ENCODE measurements at places on chromosomes 1 and 21. TPM values are rescaled to one million over a fixed set of nuclear protein-coding genes. Genes with fewer than 3 reads are reported as not detected.
A peak's percentile ranks its signal among the peaks of the same experiment; 100 is the strongest.

DNA sequence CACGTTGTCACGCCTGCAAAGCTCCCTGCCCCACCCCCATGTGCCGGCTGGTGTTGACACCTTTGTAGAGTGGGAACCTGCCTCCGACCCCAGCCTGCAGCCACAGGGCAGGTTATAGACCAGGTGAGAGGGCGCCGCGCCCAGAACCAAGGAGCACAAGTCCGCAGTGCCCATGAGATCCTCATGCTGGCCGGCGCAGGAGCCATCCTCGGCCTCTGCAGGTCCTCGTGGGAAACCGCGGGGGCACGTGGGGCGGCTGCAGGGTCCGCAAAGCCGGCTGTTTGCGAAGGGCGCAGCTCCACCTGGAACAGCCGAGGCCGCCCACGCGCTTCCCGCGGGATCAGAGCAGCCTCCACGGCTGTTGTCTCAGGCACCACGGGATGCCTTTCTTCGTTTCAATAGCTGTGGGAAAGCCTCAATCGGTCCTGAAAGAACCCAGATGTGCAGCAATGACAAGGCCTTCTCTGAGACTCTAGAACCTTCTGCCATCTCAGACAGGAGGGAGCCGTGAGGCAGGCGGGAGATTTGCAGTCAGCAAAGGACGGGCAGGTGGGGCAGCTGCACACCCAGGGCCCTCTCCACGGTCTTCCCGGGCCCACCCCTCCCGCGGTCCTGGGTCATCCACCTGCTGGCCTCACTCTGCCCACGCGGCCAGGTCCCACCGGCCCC is 29.9 kb downstream of the POFUT2 start:
- DNase-seq: no peak

- no peak for DNase-seq
Observed at GRCh38 chr1:246428542-246429308, 78.4 kb downstream of the SMYD3 start.

- no peak for DNase-seq
Observed at GRCh38 chr1:154517661-154518060, 15.4 kb upstream of the SHE start.

DNA sequence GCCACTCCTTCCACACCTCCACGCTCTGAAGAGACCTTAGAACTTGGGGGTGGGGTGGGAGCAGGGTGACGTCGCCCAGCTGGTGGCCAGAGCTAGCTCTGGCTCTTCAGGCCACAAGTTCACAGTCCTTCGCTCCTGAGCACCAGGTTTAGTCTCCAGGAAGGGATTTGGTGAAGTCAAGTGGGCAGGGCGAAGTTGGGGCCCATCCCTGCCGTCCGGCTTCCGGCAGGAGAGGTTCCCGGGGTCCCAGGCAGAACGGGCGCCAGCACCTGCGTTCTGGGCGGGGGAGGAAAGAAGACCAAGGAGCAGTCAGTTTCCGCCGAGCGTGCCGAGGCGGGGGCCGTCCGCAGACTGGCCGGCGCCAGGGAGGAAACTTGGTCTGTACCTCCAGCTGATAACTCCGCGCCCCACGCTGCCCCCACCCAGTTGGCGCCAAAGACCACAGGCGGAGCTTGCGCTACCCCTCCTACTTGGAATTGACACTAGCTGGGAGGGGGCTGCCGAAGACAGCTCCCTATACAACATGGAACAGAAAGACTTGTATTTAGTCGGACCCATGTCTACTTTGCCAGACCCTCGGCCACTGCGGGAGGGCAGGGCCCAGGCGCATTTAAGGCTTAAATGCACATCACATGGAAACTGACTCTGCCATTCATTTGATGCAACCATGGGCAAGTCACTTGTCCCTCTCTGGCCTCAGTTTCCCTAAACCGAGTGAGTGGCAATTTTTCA is 995 bp downstream of the ID3 start:
- no peak for DNase-seq

DNA sequence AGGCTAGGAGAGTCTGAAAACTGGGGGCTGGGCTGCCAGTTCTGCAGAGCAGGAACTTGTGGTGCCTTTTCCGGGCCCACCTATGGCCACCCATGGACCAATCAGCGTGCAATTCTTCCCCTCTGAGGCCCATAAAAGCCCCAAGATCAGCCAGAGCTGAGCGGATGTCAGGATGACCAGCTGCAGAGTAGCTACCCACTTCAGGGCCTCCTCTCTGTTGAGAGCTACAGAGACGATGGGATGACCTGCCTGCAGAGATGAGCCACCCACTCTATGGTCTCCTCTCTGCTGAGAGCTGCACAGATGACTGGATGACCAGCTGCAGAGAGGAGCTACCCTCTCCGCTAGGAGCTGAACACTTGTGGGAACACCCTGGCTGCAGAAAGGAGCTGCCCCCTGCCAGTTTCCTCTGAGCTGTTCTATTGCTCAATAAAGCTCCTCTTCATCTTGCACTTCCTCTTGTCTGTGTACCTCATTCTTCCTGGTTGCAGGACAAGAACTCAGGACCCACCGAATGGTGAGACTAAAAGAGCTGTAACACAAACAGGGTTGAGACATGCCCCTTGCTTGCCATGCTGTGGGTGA is 12.8 kb upstream of the AADACL4 start:
- no peak for DNase-seq

Gene SFN
- 1.2 TPM for total RNA-seq

Gene RGS8
- total RNA-seq: not detected

- DNase-seq: peak; percentile 31
Observed at GRCh38 chr1:200520735-200521134, 99.8 kb downstream of the KIF14 start.

Gene PRELP
- not detected for total RNA-seq

GRCh38 chr1:45846931-45847330 is 43.5 kb downstream of the MAST2 start:
- DNase-seq: no peak

DNA sequence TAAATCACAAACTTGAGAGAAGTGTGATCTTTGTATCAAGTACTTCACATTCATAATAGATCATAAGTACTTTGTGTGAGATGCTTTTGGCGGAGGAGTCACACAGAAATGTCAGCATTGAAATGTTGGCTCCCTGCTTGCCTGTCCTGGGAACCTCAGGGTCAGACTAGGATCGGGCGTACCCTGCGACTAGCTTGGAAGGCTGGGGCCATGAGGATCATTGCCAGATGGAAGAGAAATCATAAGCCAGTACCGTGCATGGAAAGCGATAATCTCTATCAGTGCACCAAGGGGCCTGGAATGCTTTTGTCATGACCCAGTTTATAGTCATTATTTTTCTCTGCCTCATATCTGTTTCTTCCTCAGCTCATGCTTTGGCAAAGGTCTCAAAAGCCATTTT is 35.5 kb downstream of the MTR start:
- no peak for DNase-seq

DNA sequence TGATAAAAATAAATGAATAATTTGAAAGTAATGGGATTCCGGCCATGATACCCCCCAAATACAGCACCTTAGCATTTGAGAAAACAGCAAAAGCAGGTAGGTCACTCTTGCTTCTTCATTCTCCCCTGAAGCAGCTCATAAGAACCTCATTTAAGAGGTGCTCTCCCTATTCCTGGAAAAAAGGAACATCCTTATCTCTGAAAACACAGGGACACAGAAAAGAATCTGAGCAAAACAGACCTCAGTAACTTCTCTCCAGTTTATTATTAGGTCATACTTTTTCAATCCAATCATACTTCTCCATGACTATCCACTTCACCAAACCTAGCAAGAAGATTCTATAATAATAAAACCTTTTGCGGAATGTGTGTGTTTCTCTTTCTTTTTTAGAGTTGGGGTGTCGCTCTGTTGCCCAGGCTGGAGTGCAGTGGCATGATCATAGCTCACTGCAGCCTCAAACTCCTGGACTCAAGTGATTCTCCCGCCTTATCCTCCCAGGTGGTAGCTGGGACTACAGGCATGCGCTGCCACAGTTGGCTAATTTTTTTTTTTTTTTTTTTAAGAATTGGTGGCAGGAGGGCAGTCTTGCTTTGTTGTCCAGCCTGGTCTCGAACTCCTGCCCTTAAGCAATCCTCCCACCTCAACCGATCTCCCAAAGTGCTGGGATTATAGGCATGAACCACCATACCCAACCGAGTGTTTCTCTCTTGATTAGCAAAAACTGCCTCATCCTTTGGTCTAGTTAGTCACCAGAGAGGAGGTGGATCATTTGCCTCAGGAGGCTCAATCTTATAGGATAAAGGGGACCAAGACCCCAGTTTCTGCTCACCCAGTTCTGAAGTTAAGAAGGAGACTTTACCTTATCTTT is 10.6 kb upstream of the TRIM33 start:
- DNase-seq: no peak

- no peak for DNase-seq
Observed at GRCh38 chr1:108117945-108118902, 81.9 kb downstream of the SLC25A24 start.

DNA sequence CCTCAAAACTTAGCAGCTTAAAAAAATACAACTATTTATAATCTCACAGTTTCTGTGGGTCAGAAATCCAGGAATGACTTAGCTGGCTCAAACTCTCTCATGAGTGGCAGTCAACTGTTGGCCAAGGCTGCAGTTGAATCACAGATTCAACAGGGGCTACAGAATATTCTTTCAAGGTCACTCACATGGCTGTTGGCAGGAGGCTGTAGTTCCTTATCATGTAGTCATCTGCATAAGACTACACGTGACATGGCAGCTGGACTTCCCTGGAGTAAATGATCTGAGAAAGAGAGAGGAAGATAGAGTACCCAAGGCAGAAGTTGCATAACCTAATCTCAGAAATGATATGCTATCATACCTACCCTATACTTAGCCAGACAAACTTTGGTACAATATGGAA is 75.2 kb upstream of the TSPAN2 start:
- DNase-seq: no peak

- no peak for DNase-seq
Observed at GRCh38 chr21:15682977-15683376, 46.8 kb upstream of the USP25 start.

- no peak for DNase-seq
Observed at GRCh38 chr1:161009602-161010211, 11.2 kb downstream of the F11R start.

DNA sequence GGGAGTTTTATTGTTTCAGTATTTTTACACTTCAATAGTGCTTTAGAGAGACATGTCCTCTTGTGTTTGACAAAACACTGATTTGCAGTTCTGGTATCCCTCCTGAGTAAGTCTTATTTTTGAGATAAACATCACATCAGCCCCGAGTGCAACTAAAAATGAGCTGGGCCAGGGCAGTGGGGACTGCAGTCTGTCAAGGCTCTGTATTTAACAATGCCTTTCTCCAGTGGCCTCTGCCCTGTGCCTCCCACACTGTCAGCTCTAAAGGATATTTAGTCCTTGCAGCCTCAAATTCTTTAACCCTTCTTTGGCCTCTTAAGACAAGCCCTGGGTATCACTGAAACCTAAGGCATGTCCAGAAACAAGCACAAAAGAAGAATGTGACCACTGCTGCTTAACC is 160.6 kb downstream of the ST6GALNAC5 start:
- no peak for DNase-seq

Gene OR2M3
- not detected for total RNA-seq

- no peak for DNase-seq
Observed at GRCh38 chr1:147717706-147718097, 42.7 kb downstream of the GJA5 start.

DNA sequence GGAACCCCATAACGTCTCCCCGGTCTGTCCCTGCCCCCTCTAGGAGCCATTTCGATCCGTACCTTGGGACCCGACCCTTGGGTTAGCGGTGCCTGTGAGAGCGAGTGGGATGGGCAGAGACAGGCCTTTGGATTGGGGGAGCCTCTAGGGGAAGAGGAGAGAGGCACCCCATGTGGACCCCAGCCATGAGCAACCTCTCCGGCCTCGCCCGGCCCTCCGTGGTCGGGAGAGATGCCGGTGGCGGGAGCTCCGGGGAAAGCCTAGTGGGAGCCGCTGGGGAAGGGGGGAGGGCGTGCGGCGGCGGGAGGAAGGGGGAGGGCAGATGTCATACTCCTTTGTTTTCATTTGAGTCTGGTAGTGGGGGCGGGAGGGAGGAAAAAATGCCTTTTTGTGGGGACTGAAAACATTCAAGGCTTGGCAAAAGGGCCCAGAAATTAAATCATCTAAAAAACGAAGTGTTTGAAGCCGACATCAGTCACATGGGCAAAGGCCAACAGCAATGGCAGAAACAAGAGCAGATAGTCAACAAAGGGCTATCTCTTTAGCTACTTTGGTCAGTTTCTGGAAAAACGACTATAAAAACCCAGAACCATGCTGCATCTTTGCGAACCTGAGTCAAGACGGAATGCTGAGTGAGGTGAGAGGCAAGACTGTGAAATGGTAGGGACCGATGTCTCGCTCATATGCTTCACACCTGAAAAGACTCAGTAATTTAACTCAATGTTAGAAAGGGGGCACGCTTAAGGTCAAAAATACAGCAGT is 758 bp downstream of the PTBP2 start:
- DNase-seq: no peak

DNA sequence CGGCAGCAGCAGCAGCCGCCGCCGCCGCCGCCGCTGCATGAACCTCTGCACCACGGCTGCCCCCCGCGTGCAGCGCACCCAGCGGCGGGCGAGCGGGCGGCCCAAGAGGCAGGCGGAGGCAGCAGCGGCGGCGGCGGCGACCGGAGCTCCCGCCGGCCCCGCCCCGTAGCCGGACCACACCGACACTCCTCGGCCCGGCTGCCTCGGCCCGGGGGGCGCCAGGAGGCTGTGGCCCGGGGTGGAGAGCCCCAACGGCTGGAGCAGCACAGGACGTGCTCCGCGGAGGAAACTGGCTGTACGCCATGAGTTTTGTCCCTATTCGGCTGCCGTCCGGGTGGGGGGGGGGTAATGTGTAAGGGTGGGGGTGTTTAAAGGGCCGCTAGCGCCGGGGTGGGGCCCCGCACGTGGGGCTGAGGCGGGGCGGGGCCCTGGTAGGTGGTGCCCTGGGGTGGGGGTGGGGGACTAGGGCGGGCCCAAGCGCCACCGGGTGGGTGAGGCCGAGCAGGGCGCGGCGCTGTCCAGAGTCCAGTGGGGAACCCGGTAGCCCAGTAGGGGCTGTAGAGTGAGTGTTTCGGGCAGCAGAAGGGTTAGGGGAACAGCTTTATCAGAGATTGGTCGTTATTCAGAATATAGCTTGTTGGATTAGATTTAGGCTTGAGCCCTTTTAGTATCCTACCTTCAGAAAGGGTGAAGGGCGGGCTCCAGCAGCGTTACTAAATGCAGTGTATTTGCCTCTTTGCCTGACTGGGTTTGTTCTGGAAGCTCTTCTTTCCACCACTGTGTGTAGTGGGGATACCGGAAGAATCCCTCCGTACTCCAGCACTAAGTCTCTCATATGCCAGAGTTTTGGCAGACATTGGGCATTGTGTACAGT is at the start of gene FAM78B:
FAM78B (minus strand) TSS at position 304 of the 874 bp plus-strand sequence. CDS start 753 bp downstream, outside the sequence.
- DNase-seq: peak; percentile 42

Gene MAPKAPK2
- 166 TPM for total RNA-seq

GRCh38 chr1:90778486-90778885 is 61.4 kb upstream of the BARHL2 start:
- no peak for DNase-seq

All from CD4-positive, alpha-beta T cell (primary cell).